Smooth muscle cell of the coronary artery (primary cell): ENCODE measurements at places on chromosomes 11 and 22. TPM values are rescaled to one million over a fixed set of nuclear protein-coding genes. Genes with fewer than 3 reads are reported as not detected.

The KIRREL3 gene
- total RNA-seq = 0.68 and 1.1 TPM in 2 replicates

The OR2D2 gene
- total RNA-seq = 0.15 TPM in 1 of 2 replicates, not detected in the other

The ROBO4 gene
- total RNA-seq = 0.35 and 0.53 TPM in 2 replicates

The EHF gene
- 0.23 TPM in 1 of 2 replicates, not detected in the other for total RNA-seq

The CHADL gene
- total RNA-seq = 0.12 and 0.60 TPM in 2 replicates
